T-helper 9 cell (primary cell): ENCODE measurements at places on chromosomes 6 and 20.

DNA sequence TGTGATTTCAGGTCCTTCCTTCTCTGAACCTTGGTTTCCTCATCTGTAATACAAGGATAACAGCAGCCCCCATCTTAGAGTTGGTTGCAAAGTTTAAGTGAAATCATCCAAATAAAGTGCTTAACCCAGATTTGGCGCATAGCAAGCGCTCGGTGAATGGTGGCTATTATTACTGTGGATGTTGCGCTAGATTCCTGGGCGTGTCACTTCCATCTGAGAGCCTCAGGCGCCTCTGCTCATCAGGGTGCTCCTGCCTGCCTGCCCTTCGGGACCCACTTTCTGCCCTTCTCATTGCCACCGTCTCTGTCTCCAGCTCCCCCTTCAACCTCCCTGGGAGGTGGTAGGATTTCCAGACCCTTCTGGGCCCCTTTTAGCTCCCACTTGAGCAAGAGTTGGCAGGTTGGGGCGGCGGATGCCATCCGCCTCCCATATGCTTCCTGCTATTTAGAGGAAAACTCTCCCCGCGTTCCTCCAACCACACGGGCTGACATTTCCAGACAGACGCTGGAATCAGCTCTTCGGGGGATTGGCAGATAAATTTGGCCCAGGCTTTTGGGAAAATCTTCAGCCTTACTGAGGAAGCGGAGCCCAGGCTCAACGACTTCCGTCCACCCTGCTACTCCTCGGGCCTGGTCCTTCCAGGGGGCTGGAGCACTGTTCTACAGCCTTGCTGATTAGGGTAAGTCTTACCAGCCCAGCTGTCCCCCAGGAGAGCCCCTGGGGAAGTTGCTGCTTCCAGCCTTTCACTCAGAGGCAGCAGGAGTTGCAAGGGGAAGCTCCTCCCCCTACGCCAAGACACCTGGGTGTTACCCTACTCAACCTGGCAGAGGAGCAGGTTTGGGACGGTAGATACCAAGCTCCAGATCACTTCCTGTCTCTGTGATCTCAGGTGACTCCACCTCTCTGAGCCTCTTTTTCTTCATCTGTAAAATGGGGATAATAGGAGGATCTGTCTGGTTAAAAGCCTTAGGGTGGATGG, 71.5 kb downstream of the DLGAP4 start:
- DNase-seq: no peak

- no peak for DNase-seq
These were observed 2.4 kb upstream of the PFDN4 start for GRCh38 chr20:54205450-54205849.

GRCh38 chr6:95848717-95849116, 167.1 kb upstream of the FUT9 start:
- no peak for DNase-seq

- no peak for DNase-seq
These were observed 31.5 kb upstream of the GCM1 start for GRCh38 chr6:53179961-53180651.

- DNase-seq: no peak
These were observed 909.2 kb downstream of the EPHA7 start for GRCh38 chr6:92510137-92510536.

- no peak for DNase-seq
These were observed 518.8 kb downstream of the GRIK2 start for GRCh38 chr6:101912311-101912710.

DNA sequence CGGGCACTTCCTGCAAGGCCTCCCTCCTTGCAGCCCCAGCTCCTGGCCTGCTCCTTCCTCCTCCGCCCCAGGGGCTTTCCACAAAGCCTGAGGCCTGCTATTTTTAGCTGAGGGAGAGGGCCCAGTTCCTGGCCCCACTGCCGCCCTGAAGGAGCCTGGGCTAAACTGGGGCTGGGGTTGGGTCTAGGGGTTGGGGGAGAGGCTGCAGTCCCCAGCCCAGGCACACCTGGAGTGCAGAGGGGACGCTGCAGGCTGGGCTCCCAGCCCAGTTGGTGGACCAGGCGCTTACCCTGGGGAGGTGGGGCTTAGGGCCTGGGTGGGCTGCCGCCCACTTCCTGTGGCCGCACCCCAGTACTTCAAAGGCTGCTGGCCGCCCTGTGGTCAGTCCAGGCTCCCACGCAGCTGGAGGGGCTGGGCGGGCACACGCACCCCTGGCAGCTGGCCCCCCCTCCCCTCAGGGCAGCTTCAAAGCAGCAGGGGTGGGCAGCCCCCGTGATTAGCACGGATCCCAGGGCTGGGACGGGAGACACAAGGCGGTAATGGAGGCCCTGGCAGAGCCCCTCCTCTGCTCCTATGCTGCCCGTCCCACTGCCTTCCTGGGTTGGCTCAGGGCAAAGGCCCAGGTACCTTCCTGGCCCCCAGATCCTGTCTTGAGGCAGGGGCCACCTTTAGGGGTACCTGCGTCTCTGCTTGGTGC, 7.1 kb upstream of the ABHD16B start:
- no peak for DNase-seq
